Activated CD4-positive, alpha-beta T cell treated with anti-CD3 and anti-CD28 coated beads for 1 hour (primary cell): ENCODE measurements at places on chromosomes 4 and X.
A peak's percentile ranks its signal among the peaks of the same experiment; 100 is the strongest.

GRCh38 chrX:68650491-68650890, 3.0 kb downstream of the STARD8 start:
- no peak for DNase-seq

DNA sequence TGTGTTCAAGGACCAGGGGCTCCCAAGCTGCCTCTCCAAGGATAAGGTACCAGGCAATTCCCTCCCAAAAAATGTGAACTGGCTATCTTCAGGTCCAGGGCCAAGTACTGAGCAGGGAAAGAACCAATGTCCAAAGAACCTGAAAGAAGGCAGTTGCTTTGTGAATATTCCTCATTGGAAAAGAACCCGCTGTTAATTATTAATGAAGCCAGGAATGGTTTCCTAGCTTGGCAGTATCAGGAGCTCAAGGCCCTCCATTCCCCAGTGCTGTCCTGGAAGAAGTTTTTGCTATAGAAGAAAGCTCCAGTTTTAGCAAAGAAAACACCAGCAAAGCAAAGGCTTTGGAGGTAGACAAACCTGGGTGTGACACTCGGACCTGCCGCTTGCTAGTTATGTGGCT, 130.0 kb upstream of the MBNL3 start:
- no peak for DNase-seq

GRCh38 chr4:106318511-106318910, 2.2 kb downstream of the AIMP1 start:
- DNase-seq = no peak

DNA sequence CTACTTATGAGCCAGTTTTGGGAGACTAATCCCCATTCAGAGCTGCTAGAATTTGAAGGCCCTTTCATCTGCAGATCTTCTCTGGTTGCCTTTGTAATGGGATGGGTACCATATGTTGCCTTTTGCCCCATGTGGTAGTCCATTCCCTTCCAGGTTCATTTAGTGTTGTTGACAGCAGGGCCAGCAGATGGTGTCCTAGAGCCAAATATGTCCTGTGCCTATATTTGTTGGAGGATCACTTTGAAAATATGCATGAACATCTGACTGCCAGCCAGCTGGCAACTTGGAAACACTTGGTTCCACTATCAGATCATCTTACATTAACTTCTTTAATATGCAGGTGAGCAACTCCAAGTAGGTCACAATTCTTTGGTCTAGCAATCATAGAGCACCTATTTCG, 30.4 kb downstream of the CFAP299 start:
- DNase-seq = peak; percentile 23

- no peak for DNase-seq
Observed at GRCh38 chrX:154540897-154541535, 5.6 kb downstream of the G6PD start.

GRCh38 chrX:70664726-70665125, 220.1 kb downstream of the DLG3 start:
- no peak for DNase-seq

DNA sequence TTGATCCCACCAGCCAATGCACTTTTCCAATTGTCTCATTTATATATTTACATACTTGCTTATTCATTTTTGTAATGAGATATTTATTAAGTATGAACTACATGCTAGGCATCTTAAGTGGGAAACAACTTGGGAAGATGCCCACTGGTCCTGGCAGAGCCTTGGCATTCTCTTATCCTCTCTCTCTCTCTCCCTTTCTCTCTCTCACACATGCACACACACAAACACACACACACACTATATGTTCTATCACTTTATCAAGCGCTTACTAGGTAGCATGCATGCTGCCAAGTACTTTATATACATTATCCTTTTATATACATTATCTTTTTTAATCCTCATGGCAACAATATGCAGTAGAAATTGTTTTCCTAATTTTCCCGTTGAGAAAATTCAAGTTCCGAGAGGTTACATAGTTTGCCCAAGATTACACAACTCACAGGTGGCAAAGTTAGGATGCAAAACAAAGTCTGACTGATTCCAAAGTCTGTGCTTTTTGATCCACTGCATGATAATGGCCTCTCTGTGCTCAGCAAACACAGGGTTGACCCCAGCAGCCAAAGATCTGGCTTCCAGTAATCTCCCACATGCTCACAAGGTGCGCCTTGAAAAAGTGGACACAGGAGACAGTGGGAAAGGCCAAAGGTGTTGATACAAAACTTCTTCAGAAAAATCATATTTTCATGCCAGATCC, 173.1 kb upstream of the KLF3 start:
- DNase-seq = no peak

DNA sequence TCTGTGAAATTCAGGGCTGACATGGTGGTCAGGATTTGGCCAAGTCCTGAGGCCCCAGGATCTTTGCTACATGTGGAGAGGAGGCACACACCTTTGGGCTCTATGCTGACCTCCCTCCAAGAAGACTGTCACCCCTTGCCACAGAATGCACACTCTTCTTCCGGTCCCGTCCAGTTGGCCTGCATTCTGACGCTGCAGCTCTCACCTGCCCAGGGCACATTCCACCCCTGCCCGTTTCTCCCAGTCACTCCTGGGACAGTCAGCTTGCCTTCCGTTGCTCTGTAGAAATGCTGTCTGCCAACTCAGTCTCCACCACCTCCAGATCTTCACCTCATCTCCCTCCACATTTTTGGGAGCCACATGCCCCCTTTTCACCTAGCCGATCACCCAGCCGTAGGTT, 76.7 kb downstream of the SHROOM2 start:
- DNase-seq = no peak

DNA sequence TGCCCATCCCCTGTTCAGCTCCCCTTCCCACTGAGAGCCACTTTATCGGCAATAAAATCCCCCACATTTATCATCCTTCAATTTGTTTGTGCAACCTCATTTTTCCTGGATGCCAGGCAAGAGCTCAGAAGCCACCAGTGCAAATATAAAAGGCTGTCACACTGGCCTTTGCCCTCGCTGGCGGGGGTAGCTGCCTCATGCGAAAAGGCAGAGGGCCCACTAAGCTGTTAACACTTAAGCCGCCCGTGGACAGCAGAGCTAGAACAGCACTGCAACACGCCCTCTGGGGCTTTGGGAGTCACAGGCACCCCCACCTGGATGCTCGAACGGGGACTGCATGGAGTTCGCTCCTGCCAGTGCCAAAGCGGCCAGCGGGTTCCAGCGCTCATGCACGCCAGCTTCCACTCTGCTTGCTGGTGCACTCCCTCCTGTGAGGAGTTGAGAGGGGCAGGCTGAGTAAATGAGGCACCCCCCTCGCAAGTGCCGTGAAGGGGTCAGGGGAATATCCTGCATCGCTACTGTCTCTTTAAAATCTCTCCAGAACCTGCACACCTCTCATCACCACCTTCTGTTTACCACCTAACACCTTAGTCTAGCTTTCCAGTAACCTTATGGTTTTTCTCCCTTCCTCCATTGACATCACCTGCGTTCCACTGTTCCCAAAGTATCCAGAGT, 99.5 kb downstream of the SORBS2 start:
- no peak for DNase-seq

- DNase-seq = no peak
Observed at GRCh38 chrX:139831675-139832456, 101.0 kb downstream of the ATP11C start.

DNA sequence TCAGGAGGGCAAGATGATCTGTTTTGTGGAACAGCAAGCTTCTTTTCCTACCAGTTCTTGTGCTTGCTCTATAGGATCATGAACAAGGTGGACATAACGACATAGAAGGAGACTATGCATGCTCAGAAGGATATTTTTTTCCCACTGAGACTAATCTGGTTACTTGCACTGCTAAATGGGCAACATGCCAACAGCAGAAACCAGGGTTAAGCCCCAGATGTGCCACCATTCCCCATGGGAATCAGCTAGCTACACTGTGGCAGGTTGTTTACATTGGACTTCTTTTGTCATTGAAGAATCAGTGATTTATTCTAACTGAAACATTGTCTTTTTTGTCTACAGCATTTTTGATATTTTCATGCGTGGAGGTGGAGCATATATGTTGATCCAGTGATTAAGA, 165.6 kb downstream of the C4orf33 start:
- no peak for DNase-seq

DNA sequence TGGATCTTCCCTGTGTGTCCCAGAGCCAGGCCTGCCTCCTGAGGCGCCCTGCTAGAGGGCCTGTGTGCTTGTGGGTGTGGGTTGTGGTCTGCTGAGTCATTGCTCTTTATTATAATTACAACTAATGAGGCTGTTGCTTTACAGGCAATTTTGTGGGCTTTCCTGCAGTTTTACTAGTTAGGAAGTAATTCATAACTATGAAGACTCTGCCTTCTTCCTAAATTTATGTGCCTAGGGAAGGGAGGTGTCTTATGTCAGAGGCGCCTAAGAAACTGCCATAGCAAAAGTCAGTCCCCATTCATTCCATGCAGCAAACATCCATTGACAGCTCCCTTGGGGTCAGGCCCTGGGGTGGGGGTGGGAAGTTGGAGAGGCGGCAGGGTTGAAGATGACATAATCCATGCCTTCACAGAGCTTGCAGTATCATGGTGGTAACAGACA, 359.2 kb downstream of the IDS start:
- no peak for DNase-seq

- DNase-seq = no peak
Observed at GRCh38 chr4:119657111-119657611, 28.6 kb upstream of the PDE5A start.

DNA sequence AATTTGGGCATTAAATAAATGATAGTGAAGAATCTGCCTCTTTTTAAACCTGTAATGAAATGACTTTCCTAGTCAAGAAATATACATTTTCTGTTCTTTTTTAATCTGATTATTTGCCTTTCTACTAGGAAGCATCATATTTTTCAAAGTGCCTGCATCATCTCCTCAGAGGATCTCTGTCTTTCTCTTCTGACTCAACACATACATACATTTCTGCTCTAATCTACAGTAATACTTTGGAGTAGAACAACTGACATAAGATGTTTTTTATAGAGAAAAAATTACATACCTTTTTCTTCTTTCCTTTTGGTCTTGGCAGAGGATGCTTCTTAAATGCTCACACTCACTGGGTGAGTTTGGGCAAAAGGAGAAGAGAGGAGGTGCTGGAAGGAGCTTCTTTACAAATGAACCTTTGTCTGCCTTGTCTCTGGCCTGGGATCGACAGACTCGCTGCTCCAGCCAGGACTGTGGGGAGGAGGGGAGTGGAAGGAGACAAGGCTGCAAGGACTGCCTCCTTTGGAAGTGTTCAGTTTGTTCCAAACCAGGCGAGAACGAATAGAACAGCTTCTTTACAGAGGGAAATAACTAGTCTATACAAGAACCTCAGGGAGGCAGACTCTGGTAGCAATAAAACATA, at the start of gene SCRG1:
Gene SCRG1 (minus strand): TSS at position 338 of the 637 bp plus-strand sequence. CDS start 7,702 bp downstream, outside the sequence.
- no peak for DNase-seq

DNA sequence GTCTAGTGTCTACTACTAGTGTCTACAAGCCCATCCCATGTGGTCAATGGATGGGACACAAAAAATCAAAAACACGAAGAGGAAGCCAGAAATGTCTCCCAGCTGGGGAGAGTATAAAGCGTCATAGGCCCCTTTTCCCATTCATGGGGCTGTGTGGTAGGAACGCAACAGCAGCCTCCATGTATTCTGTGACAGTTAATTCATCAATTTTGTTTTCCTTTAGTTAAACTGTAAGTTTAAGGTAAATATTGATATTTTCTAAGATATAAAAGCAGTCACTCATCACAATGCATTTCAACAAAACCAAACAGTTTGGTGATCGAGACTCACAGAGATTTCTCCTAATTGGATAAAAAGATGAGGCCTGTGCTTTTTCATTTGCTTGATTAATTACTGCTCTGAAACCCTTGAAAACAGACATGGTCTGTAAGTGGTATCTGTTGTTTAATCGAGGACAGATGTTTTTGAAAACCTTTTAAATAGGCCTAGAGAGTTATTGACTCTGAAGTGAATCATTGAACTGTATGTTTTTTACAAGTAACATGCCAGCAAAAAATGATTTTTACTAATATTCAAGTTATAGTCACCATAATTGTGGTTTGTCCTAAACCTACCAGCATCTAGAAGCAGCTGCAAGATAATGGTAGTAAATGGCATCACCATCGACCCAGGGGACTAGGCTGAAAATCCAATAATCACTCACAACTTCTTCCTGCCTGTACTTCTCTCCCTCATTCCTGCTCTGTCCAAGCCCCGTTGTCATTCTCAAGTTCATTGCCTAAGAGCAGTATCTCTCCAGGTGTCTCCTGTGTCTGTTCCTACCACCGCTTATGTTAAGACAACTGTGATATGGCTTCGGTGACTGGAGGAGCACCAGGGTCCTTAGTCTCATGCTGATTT, 87.7 kb upstream of the SHISA3 start:
- no peak for DNase-seq

- DNase-seq = no peak
Observed at GRCh38 chrX:68831405-68832100, 2.7 kb downstream of the EFNB1 start.

GRCh38 chr4:141047228-141047884, 85.9 kb downstream of the RNF150 start:
- no peak for DNase-seq

- no peak for DNase-seq
Observed at GRCh38 chrX:20230406-20230805, 36.3 kb downstream of the RPS6KA3 start.

GRCh38 chrX:50152456-50152855, 48.4 kb downstream of the AKAP4 start:
- DNase-seq = no peak

- no peak for DNase-seq
Observed at GRCh38 chr4:16641971-16642370, 256.5 kb downstream of the LDB2 start.

GRCh38 chrX:149495573-149496071, 9.5 kb downstream of the IDS start:
- DNase-seq = no peak

DNA sequence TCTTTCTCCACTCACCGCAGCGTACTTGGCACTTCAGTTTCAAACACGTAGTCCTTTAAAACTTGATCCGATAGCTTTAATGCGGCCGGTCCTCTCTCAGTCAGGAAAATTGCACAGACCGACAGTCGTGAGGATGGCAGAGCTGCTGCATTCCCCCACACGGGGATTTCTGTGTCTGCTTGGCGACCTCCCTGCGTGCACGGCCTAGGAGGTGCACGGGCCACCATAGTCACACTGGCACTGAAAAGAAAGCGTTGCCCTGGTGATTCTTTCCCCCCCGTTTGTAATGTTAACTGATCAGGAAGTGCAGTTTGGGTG, 10.3 kb downstream of the AKAP17A start:
- DNase-seq = no peak

- DNase-seq = no peak
Observed at GRCh38 chrX:53122013-53122412, 28.1 kb downstream of the KANTR start.

GRCh38 chr4:189825466-189825865, 115.2 kb upstream of the FRG1 start:
- DNase-seq = no peak

- no peak for DNase-seq
Observed at GRCh38 chr4:107719207-107719921, 670 bp downstream of the PAPSS1 start.

DNA sequence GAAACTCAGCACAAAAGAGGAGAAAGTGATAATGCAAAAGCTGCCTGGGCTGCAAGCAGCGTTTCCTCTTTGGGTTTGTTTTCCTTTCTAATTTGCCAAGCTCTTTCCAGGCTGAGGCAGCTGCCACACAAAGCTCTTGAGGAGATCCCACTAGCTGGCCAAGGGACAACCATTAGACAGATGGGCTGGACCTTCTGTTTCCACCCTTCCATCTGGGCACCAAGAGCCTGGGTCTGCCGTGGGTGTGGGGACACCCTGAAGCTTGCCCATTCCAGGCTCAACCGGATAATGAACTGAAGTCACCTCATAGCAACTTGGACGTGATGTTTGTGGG, 194.6 kb upstream of the C1QTNF7 start:
- no peak for DNase-seq

- DNase-seq = no peak
Observed at GRCh38 chr4:166482758-166483157, 609.7 kb downstream of the TLL1 start.
